ENCODE measurements at places on chromosomes 5 and 9.

- no peak for DNase-seq
Observed at GRCh38 chr5:50564079-50564478, 102.4 kb upstream of the PARP8 start.

DNA sequence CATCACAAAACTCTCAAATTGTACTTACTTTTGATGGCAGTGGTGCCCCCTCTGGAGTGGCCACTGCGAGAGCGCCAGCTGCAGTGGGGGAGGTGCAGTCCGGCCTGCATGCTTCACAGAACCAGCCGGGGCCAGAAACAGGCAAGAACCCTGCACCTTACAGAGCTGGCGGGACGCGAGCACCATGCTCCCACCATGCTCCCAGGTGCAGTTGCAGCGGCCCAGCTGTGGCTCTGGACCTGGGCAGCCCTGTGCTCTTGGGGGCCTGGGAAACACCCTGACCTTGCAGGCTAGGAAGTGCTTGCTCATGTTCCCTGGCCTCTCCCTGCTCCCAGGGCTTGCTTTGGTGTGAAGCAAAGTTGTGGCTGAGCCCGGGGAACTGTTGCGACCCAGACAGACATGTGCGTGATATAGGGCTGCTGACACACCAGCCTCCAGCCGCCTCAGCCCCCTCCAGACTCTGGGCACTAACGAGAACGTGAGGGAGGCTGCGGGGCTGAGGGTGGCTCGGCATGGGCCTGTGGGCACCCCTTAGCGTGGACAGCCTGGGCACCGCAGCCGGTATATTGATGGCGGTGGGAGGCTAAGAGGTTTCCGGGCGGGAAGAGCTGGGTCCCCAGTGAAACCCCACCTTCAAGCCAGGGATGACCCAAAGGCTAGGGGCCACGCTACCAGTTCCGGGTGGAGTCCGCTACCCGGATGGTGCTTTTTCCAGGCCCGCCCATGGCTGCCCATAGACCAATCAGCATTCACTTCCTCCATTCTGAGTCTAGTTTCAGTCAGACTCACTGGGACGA, 1809.9 kb upstream of the ACO1 start:
- DNase-seq = no peak

DNA sequence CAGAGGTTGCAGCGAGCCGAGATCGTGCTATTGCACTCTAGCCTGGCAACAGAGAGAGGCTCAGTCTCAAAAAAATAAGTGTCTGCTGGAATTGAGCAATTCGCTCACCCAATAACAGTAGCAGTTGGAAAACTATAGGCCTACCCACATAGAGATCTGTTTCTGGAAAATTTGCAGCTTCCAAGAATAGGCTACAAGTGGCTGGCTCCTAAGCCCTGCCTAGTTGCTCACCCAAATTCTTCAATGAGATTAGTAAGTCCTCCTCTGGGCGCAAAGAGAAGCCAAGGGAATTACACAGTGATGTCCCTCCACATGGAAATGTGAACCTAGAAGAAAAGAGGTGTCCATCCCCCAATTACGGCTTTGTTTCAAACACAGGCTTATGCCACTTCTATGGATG, 42.6 kb upstream of the RNF38 start:
- no peak for DNase-seq

DNA sequence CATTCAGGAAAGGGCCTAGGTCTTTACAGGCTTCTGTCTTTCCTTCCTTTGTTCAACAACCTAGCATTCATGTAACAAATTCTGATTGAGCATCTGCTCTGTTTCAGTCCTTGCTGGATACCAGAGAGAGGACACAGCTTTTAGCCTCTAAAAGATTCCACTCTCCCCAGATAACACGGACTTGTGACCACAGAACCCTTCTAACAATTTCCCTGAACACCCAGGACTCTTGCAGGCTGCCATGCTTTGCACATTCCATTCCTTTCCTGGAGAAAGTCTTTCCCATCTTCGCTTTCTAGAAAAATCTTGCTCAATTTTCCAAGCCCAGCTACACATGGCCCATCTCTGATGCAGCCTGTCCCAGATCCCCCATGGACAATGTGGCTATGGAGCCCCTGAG, 310.9 kb downstream of the ACTL7B start:
- no peak for DNase-seq

DNA sequence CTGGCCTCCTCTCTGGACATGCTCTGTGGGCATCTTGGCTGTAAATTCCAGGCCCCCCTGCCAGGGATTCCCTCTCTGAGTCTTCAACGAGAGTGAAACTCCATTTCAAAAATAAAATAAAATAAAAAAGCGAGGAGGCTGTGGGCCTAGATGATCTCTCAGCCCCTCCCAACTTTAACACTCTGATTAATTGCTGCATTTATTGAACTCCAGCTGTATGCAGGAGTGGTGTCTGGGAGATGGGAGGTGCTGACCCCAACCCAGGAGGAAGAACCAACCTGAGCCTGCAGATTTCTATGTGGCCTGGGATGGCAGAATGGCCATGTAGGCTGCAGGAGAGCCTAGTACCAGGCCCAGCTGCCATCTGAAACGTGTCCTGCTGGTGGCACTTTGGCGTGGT, 154.5 kb upstream of the IER5L start:
- DNase-seq = no peak

GRCh38 chr9:131094622-131095021, 1.7 kb upstream of the AIF1L start:
- no peak for DNase-seq

DNA sequence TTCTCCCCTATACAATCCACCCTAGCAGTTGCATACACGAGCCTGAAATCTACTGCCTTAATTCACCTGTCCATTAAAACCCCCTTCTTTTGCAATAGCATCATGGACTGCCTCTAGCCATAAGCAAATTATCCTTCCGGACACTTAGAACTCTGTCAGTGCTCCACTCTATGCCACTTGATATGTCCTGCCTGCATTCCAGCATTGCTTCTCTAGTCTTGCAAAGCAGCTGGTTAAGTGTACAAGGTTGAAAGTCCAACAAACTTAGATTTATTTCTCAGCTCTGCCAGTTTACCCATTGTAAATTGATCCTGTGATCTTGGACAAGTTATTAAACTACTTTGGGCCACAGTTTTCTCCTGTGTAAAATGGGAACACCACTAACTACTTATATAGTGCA, 197.9 kb downstream of the EPB41L4A start:
- DNase-seq = no peak

DNA sequence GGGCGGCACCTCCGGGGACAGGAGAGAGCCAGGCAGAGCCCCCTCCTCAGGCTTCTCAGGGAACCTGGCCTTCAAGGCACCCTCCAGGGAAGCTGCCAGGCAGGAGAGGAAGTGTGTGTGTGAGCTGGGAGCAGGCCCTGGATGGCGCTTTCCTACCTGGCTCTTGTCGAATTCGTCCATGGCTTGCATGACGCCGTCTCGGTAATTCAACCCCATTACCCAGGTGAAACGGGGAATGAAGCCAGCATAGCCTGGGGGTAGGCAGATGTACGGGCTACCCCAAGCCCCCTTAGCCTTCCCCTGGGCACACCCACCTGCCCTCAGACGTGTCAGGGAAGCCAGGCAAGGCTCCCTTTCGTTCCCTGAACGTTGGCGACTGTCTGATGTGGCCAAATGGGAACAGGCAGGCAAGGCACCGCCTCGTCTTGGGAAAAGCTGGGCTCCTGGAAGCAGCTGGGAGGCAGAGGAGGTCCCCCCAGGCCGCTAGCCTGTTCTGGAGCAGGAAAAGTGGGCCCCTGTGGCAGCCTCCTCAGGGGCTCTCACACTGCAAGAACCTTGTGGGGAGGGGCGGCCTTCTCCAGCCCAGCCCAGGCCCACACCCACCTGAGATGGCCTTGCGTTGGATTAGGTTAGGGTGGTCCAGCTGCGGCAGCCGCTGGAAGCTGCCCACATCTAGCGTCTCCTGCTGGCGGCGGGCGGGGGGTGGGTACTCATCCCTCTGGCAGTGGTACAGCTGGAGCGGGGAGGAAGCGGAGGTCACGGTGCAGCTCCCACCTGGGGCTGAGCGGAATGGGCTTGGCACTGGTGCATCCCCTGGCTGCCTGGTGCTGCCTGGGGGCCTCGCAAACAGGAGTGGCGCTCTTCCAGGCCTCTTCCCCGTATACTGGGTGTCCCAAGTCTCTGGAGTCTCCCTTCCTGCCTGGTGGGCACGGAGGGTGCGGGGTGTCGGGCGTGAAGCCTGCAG, 3.7 kb downstream of the TUBB4B start:
- no peak for DNase-seq

- DNase-seq = no peak
Observed at GRCh38 chr5:180783340-180784052, 19.1 kb downstream of the MGAT1 start.

GRCh38 chr5:176359658-176360057, 1.9 kb downstream of the KIAA1191 start:
- DNase-seq = no peak

- no peak for DNase-seq
Observed at GRCh38 chr9:86788456-86788855, 158.8 kb downstream of the GAS1 start.

GRCh38 chr9:115230924-115231515, 113.1 kb upstream of the TNC start:
- DNase-seq = no peak

DNA sequence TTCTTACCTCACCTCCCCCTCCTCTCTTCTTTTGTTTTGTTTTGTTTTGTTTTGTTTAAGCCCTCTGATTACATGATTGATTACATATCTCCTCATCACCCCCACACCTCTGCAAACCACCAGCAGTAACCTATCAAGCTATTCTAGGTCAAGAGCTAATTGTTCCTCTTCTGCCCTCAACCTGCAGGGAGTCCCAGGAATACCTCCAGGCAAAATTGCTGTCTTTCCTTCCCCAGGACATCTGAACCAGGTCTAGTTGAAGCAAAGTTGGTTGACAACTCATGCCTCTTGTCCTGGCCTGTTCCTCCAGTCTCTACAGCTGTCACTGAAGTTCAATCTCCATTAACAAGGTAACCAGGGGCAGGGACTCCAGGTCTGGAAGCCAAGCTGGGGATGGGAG, 80.0 kb upstream of the PTGER4 start:
- no peak for DNase-seq

DNA sequence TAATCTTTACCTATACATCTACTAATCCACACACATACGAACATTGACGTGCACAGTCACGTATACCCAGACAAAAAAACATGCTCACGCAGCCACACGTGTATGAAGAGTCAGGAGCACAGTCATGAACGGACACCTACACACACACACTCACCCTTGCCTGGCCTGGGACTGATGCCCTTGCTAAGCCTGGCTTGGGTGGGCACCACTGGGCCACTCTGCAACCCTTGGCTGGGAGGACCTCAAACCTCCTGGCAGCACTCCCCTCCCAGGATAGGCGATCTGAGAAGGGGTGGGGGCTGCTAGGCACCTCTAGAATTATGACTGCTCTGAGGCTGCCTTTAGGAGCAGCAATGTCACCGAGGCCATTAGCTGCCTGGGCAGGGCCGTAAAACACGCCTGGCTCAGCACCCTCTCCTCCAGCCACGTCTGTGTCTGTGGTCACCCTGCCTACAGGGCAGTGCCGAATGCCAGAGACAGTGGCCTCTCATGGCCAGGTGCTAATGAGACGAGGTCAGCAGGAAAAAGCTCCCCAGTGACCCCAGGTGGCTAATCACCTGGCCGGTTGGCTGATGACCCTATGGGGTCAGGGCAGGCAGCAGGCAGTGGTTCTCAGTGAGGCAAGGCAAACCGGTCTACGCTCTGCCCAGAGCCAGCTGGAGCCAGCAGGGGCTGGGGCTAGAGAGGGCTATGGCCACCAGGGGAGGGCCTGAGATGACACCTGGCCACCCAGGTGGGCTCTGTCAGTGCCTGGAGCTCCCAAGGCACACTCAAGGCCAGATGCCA, 33.7 kb upstream of the MVB12B start:
- no peak for DNase-seq

DNA sequence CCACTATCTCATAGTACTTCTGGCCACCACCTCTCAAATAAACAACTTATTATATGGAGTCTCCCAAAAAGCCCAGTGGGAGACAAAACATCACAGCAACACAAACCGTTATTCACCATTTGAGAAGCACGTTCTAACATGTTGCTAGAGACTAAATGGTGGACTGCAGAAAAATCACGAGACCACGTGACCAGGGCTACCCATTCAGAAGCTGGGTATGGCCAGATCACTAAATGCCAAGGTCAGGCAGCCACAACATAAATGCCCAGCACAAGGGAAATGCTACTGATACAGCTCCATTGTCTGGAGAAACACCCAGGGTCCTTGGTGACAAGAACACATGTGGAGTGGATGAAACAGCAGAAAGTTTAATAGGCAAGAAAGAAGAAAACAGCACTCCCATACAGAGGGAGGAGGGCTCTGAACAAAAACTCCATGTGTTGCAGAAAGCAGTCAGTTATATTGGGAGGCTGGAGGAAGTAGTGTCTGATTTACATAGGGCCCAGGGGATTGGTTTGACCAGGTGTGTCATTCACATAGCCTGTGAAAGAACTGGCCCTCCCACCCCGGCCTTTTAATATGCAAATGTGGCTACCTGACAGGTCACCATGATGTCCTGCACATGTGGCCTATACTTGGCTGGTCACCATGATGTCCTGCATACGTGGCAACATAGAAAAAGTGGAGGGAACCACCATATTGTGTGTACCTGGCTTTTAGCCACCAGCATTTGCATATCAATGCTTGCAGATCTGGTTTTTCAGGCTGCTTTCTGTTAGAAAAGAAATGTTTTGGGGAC, 97.2 kb downstream of the TRIM36 start:
- DNase-seq = no peak

- DNase-seq = no peak
Observed at GRCh38 chr9:109379513-109379912, 58.7 kb upstream of the EPB41L4B start.

DNA sequence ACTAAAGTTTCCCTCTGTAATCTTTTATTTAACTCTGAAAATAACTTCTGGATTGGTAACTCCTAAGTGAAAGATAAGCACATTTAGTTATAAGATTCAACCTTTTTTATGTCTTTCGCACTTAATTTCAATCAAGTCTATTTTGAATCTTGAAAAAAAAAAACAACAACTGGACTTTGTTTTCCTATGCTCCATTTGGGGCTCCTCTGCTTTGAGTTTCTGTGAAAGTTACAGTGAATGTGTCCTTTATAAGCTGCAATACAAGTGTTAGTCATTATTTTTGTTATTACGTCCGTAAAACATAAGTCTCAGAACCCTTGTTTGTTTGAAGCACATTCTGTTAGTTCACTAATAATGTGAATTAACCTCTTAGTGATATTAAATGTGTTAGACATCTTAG, 276.8 kb downstream of the ADAMTS6 start:
- DNase-seq = no peak

GRCh38 chr5:5306696-5307095, 115.8 kb upstream of the ICE1 start:
- DNase-seq = no peak

DNA sequence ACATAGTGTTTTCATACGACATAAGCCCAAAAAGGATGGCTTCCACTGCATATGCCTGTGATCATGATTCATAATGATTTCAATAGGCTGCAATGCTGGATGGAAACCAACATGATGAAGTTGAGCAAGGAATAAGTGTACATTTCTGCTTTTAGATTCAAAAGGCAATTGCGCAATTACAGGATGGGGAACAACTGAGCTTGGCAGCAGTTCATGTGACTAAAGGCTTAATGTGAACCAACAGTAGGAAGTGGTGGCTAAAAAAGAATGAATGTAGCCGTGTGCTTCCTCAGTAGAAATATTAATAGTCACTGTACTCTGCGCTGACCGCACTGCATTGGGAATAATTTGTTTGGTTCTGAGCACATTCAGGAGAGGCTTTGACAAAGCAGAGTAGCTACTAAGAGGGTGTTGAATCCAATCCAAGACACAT, 51.2 kb downstream of the SLC1A3 start:
- DNase-seq = no peak

All from stimulated activated CD4-positive, alpha-beta T cell treated with anti-CD3 and anti-CD28 coated beads, Interleukin-12 subunit alpha, Interleukin-12 subunit beta, amount 100 ng/mL, for 24 hours (primary cell).